WTC11 (cell line): ENCODE measurements at places on chromosomes 4 and X. TPM values are rescaled to one million over a fixed set of nuclear protein-coding genes. Genes with fewer than 3 reads are reported as not detected.
A peak's percentile ranks its signal among the peaks of the same experiment; 100 is the strongest.

SPIN4 gene
- 11.6 to 12.4 TPM (median 11.9 TPM) in 3 replicates for total RNA-seq

DNA sequence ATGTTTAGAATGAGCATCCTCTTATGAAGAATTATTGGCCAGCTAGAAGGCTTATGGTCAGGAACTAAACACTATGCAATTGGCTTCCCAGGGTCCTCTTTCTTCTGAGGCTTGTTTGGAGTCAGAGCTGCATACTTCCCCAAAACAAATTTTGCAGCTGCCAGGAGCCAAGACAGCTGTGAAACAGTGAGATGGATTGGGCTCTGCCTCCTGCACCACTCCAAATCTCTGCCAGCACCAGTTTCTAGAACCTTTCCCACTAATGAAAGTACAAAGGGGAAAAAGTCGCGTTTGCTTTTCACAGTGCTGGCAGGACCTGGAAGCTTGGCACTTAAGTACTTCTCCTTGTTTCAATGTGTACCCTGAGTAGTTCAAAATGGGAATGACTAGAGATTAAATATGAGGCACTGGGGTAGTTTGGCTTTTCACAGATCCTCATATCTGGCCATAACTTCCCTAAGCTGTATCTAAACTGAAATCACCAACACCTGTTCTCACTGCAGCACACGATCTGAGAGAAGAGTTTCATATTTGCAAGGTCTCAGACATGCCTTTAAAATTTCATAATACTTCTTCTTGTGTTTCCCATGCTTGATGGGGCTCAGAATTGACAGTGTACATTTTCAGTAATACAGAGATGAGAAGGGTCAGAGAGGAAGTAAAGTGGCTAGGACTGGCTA lies 20.7 kb upstream of the AR start:
- H3K27ac ChIP-seq = no peak overlapping the region
- peaks cover 9% of the 10 kb centered on the region for H3K36me3 ChIP-seq
- H3K27me3 ChIP-seq = no peaks in the 10 kb centered on the region
- no peak overlapping the region for H3K4me3 ChIP-seq
- peaks cover 19% of the 10 kb centered on the region for H3K4me1 ChIP-seq

DNA sequence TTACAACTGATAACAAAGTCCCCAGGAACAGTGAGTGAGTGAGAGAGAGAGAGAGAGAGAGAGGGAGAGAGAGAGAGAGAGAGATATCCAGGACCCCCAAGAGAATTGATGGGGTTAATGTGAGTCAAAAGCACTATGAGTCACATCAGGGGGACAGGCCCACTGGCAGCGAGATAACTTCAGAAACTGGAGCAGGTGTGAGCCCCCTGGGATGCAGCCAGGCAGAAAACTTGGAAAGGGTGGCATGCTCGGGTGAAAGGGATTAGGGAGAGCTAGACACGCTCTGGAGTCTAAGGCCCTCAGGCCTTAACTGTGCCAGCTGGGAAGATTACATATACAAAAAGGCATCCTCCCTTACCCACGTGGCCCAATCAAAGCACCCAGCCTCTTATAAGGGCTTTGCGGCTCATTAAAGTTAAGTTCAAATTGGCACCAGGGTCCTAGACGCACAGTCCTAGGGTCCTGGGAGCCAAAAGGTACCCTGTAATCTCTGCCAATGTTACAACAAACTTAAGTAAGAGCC lies 841 bp downstream of the ACOT9 start:
- no peaks in the 10 kb centered on the region for H3K27me3 ChIP-seq
- H3K4me1 ChIP-seq = peaks cover 5% of the 10 kb centered on the region; the same call in 1 of the 2 replicates
- H3K4me3 ChIP-seq = peak overlapping the region; percentile 87

DNA sequence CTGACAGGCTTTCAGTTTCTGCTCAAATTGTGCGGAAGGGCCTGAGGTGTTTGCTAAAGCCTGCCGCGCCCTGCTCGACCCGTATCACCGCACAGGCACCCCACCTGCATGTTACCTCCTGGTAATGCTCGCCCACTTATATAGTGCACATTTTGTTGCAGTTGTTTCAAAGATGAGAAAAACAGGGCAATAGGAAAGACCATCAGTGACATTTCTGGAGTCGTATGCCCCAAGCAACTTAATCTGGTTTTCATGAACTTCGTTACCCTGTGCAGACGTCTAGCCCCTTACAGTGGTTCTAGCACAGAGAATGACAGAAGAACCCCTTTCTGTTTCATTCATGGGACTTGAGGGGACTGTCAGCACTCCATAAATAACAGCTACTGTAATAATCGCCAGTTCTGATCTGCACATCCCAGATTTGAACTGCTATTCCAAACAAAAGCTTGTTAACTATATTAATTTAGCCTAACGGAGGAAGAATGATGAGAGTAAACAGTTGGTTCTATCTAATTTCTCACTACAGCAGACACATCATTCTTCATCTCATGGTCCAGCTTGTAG lies 940 bp upstream of the DCTD start:
- peaks cover 11% of the 10 kb centered on the region; the same call in 1 of the 2 replicates for H3K27me3 ChIP-seq
- DNase-seq = no peak
- peaks cover 8% of the 10 kb centered on the region for H3K36me3 ChIP-seq
- peak overlapping the region; percentile 80 for H3K4me3 ChIP-seq
- peaks cover 30% of the 10 kb centered on the region for H3K4me1 ChIP-seq
- peak overlapping the region; percentile 78 for H3K27ac ChIP-seq
